Nephron progenitor cell (in vitro differentiated cells): ENCODE measurements at places on chromosomes 12 and 14.

GRCh38 chr12:84507956-84508850, 404.4 kb downstream of the SLC6A15 start:
- peak; percentile 3 for DNase-seq

DNA sequence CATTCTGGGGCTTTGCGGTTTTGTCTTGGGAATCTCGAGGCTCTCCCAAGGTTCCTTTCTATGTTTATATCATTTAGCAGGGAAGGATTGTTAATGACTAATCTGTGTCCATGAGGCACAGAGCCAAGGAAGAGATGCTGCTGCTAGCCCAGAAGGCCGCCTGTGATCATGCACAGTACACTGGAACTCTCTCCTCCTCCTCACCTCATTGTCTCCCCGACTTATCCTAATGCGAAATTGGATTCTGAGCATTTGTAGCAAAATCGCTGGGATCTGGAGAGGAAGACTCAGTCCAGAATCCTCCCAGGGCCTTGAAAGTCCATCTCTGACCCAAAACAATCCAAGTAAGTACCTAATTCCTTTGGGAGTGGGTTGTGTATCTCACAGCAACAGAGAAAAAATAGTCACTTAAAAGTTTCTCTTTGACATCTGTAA, at the start of gene NR1H4:
Gene NR1H4 (plus strand): TSS at position 151 of the 435 bp plus-strand sequence. CDS start 19,458 bp downstream, outside the sequence.
- no peak for DNase-seq

- no peak for DNase-seq
Observed at GRCh38 chr12:111405859-111406473, at the start of gene SH2B3. Gene SH2B3, plus strand, starts transcription at chr12:111405923. Its CDS starts 12,223 bp downstream, at chr12:111418146.

GRCh38 chr12:24479131-24479530, 469.8 kb downstream of the BCAT1 start:
- no peak for DNase-seq

DNA sequence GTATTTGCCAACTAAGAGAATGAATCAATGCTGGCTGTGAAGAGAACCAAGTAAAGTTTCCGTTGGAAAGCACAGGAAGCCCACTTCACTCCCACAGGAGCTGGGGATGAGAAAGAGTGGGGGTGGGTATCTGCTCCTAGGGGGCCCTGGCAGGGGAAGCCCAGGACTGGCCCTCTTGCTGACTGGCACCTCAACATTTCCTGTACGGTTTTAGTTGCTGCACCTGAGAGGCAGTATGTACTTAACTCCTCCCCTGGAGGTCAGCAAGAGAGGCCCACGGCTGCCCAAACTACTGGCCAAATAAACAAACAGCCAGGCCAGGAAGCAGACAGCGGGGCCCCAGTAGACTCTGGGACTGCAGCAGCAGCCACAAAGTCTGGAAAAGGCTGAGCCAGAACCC, 33.8 kb upstream of the VWF start:
- peak; percentile 21 for DNase-seq

- no peak for DNase-seq
Observed at GRCh38 chr12:105547786-105548185, 217.3 kb downstream of the C12orf75 start.

- DNase-seq, result no peak
Observed at GRCh38 chr12:107526555-107527180, 158.9 kb upstream of the PWP1 start.

DNA sequence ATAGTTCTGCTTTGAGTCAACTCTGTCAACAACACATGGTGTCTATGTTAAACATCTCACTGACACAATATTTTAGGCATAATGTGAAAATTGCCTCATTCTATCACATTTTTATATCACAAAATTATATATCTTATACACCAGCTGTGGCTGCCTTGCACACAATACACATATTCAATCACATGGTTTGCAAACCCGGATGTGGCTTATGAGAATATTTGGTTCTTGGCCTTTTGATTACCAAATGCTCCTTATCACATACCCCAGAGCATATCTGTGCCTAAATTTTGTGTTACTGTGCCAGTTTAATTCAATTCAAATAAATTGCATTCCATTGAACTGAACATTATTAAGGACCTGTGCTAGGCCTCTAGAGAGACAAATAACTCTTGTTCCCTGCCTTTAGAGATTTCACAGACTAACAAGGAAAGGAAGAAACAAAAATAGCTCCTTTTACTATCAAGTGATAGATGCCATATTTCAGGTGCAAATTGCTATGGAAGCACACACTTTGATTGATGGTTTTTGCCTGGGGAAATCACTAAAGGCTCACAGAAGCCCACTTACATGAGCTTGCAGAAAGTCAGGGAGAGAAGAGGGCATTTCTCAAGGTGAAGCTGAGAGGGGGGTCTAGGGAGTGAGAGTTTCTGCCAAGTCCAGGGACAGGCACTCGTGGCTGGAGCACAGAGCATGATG, 63.4 kb downstream of the PPP1R36 start:
- DNase-seq, result no peak

DNA sequence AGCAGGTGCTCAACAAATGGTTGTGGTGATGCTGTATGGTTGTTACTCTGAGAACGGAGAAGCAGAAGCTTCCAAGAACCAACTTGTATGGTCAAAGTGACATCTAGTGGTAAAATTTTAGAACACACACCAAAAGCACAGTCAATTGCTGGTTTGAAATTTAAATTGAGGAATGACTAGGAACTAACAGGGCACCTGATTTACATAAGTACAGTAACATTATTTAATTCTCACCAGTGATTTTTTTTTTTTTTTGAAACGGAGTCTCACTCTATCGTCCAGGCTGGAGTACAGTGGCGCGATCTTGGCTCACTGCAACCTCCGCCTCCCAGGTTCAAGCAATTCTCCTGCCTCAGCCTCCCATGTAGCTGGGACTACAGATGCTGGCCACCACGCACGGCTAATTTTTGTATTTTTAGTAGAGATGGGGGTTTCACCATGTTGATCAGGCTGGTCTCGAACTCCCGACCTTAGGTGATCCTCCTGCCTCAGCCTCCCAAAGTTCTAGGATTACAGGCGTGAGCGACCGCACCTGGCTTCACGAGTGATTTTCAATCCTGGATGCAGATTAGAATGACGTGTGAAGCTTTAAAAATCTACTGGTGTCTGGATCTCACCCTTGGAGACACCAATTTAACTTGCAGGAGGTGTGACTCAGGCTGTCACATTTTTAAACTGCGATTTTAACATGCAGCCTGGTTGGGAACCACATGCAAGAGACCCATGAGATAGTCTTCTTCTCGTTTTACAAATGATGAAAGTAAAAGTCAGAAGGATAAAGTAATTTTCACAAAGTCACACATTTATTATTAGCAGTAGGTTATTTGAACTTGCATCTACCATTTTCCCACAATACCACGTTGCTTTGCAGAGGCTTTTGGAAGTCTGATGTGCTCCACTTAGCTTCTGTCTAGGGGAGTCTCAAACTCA, 14.1 kb upstream of the NUMB start:
- peak; percentile 14 for DNase-seq

- no peak for DNase-seq
Observed at GRCh38 chr12:90959032-90959431, 4.1 kb upstream of the CCER1 start.

DNA sequence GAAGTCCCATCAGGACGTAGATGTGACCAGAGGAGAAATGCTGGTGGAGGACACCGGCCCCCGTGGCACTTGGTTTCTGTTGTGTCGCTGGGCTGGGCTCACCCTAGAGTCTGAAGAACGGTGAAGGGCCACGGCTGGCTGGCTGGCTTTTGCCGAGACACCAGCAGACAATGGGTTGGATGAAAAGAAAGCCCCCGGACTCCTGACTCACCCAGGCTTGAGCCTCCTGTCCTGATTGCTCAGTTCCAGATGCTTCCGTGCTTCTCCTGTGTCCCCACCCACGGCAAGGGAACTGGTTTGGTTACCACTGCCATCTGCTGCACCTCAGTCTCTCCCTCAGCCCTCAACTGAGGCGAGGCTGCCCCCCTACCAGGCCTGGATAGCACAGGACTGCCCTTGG, 10.4 kb upstream of the ENDOU start:
- no peak for DNase-seq

DNA sequence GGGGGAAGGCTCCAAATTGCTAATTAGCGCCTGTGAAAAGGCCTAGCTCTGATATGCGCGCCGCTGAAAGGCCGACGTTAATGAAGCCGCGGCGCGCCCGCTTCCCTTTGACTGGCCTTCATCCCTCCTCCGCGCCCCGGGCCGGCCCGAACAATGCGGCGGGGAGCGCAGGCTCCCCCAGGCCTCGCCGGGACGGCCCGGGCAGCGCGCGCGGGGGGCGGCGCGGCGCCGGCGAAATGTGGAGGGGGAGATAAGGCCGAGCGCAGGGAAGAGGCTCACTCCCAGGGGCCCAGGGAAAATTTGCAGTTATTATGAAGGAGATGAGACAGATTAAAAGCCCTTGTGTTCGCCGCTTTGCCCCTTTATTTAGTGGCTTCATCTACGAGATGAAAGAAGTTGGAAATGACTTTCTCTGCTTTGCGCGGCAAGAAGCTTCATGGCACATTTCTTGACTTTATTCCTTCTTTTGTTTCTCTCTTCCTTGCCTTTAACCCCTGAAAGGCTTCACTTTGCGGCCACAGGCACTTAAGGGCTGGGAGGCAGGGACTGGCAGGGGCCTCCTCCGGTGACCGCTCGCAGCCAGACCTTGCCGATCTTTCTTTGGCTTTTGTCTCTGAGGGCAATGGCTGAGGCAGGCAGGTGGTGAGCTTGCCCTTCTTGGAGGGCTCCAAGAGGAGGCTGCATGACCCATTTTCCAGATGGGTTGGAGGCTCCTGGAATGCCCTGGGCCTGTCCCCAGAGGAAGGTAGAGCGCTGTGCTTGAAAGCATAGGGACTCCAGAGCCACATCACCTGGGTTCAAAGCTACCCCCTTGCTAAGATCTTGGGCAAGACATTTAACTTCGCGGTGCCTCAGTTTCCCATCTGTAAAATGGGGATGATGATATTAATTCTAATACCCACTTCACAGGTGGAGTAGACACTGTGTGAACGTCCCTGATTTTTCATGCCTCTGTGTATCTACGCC, 12.7 kb upstream of the GPATCH2L start:
- peak; percentile 65 for DNase-seq

DNA sequence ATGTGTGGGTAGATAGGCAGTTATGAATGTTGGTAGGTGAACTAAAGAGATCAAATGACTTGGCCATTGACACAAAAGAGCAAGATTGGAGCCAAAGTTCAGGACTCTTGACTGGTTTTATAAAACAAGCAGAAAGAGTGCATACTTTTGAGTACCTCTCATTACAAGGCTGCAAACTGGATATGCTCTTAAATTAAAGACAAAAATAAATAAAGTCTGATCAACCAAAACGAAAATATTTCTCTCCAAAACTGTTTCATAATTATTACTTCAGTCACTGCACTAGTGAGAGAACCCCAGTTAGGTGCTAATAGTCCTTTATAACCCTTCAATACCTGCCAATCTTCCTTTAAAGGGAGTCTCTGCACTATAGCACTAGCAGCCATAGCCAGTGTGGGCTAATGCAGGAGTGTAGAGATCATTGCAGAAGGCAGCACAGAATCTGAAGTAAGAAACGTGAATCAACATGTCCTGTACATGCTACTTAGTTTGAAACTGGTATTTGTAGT, 147.1 kb downstream of the FOXA1 start:
- no peak for DNase-seq

GRCh38 chr12:52800259-52800917, 4.5 kb upstream of the KRT3 start:
- no peak for DNase-seq

DNA sequence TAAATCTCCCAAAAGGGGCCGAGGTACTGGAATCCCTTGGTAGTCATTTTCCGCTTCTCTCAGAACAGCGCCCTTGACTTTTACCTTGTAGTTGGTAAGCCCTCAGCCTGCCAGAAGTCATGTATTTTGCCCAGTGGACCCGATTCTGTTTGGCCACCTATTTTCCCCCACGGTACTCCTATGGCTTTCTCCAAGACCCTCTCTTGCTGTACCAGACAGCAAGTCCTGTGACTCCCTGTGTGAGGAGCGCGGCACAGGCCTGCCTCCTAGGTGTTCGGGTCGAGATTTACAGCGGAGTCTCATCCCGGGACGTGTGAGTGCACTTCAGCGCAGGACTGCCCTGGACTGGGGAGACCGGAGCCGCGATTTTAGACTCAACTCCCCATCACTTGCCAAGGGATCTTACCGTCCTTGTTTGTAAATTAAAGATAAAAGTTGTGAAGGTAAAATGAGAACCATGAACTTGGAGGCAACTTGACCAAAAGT, 1.1 kb upstream of the MBD6 start:
- DNase-seq, result peak; percentile 57

GRCh38 chr14:34538871-34539406, 562 bp downstream of the EAPP start:
- no peak for DNase-seq

- DNase-seq, result peak; percentile 85
Observed at GRCh38 chr12:52151837-52152783, 39.7 kb downstream of the KRT80 start.

DNA sequence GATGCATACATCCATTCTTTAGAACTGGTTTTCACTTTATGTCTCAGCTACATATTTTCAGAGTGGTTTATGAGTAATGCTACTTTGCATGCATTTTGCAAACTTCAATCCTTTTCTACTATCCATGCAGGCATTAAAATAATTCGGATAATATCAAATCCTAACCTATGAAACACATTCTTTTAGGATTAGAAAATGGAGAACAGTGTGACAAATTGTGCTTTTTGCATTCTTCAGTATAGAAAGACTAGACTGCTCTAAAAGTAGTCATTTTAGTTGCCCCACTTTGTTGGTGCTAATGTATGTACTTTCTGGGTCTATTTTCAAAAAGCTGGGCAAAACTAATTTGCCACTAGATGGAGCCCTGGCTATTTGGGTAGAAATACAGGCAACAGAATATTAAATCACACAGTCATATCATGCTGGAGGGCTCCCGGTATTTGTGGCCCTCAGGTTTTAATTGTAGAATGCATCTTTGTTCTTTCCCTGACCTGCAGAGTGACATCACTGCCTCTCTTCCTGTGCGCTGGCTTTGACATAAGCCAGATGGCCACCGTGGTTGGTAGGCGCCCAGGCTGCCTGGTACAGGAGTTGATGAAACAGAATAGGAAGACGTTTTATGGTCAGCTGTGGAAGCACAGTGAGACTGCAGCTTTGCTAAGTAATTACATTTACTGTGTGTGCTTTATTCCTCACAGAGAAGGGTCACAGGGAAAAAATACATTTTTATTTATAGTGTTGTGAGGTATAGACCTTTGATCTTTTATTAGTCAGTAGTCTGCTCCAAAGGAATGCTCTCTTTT, 28.1 kb downstream of the MSRB3 start:
- peak; percentile 47 for DNase-seq

DNA sequence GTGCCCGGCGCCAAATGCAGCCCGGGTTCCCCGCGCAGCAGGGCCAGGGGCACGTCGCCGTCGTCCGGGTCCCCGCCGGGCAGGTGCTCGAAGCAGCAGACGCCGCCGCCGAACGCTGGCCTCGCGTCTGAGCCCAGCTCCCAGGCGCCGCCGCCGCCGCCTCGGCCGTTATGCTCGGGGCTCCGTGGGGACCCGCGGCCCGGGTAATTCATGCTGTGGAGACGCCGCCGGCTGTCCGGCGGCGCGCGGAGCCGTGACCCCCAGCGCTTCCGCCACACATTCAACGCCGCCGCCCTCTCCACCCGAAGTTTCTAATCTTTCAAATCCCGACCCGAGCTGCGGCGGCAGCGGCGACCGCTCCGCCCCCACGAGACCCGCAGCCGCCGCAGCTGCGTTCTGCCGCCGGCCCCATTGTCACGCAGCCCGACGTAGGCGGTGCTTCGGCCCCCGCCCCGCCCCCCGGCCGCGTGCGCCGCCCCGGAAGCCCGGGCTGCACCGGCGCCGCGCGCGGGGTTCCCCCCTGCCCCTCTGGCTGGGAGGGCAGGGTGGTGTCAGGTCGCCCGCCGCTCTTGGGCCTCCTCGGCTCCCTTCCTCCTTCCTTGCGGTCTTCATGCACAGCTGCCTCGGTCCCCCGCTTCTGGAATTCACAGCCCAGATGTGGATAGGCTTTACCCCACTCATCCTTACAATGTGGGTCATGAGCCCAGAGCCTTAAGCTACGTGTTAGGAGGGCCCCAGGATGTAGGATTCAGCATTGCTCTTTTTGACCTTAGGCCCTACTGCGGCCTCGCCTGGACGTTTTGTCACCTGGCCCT, at the start of gene DDHD1:
Gene DDHD1 (minus strand): TSS at position 437 of the 815 bp plus-strand sequence. CDS start 225 bp downstream, at position 212.
- DNase-seq, result peak; percentile 83
